ENCODE measurements at places on chromosomes 13 and 19.

GRCh38 chr19:47495478-47496372 lies 11.7 kb upstream of the KPTN start:
- no peak for DNase-seq

GRCh38 chr19:47357788-47358680 lies 8.9 kb downstream of the DHX34 start:
- no peak for DNase-seq

- DNase-seq, result no peak
Observed at GRCh38 chr19:4077007-4077374, 10.3 kb upstream of the ZBTB7A start.

- no peak for DNase-seq
Observed at GRCh38 chr19:33724021-33724720, 72.5 kb upstream of the KCTD15 start.

GRCh38 chr19:3333662-3334061 lies 32.7 kb upstream of the NFIC start:
- DNase-seq, result no peak

GRCh38 chr19:29596885-29597525 lies 9.1 kb upstream of the POP4 start:
- DNase-seq, result no peak

GRCh38 chr13:67231289-67232000 lies 1.3 kb upstream of the PCDH9 start:
- DNase-seq, result no peak

DNA sequence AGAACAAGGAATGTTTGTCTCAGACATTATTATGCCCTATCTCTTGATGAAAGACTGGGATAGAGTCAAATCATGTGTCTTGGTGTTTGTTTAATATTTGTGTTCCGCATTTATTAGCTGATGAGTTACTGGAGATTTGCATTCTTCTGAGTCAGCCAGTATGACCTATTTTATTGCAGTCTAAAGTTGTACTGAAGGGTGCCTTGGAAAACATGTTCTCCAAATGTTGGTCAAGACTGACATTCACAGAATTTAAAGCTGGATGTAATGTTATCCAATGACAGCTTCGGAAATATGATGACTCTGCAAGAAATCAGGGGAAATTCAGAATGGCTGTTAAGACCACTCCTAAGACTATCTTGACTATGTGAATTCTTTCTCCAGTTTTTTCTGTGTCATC lies 134.0 kb downstream of the KCNRG start:
- no peak for DNase-seq

DNA sequence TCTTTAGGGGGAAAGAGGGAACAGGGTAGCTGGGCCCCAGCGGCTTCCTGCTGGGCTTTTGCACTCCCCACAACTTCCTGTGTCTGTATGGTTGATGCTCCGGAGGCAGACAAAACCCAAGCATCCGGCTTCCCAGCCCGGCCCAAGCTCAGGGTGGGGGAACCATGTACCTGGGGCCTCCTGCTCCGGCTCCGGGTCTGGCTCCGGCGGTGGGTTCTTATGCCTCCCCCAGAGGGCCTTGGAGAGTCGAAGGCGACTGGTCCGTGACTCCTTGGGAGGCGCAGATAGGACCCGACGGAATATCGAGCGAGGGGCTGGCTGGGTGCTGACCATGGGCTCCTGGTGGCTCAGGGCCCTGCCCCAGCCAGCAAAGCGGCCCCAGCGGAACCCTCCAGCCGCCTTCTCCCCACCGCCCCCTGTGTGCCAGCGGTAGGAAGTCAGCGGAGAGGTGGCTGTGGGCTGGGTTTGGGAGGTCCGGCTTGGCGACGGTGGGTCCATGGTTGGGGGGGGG lies 428 bp downstream of the RASAL3 start:
- peak; percentile 83 for DNase-seq

- DNase-seq, result no peak
Observed at GRCh38 chr13:25869941-25870340, 181.9 kb downstream of the SHISA2 start.

DNA sequence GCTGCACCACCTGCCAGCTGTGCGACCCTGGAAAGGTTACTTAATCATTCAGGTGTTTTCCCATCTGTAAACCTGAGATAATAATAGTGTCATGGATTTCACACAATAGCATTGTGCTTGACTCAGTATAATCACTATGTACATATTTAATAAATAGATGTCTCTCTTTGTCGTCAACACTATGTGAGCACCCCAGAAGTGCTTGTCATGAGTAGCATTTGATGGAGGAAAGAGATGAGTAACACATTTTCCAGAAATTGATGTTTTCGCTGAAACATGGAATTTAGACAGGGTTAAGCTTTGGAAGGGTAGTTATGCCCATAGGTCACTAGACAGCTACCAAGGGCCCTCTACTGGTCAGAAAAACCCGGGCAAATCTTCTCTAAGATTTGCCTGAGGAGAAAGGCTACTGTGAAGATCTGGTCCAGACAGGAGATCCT lies 9.5 kb upstream of the MBNL2 start:
- no peak for DNase-seq

- no peak for DNase-seq
Observed at GRCh38 chr13:94478913-94479312, 569 bp downstream of the DCT start.

GRCh38 chr13:94984958-94985357 lies 272.6 kb upstream of the SOX21 start:
- no peak for DNase-seq

DNA sequence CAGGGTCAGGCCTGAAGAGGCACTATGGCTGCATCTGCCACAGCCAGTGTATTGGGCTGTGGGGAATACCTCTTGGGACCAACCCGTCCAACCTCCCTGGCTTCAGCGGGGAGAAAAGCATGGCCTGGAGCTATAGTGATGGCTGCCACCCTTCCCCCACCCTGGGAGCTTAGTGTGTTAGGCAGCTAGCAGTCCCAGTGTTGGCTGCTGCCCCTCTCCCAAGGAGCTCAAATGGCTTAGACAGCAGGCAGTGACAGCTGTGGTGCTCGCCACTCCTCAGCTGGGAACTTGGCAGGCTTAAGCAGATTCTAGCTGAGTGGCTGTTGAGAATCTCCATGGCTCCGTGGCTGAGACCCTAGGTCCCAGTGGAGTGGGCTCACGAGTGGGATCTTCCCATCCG lies 19.7 kb downstream of the ACOD1 start:
- no peak for DNase-seq

- DNase-seq, result peak; percentile 71
Observed at GRCh38 chr13:24274452-24275021, 34.8 kb upstream of the C1QTNF9 start.

DNA sequence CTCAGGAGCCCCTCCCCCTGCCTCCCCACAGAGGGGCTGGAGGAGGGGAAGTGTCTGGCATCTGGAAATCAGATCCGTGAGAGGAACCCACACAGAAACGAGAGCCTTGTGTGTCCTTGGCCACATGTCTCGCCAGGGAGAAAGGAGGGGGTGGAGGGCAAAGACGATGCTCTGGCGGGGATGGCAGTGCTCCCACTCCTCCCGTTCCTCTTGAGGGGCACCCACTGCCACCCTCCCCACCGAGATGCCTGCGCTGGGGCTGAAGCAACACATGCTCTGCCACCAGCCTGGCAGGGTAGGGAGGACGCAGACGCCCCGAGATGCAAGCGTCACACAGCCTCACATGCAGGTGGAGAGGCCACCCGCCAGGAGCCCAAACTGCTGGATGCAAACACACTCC lies 2.8 kb downstream of the ADGRL1 start:
- no peak for DNase-seq

DNA sequence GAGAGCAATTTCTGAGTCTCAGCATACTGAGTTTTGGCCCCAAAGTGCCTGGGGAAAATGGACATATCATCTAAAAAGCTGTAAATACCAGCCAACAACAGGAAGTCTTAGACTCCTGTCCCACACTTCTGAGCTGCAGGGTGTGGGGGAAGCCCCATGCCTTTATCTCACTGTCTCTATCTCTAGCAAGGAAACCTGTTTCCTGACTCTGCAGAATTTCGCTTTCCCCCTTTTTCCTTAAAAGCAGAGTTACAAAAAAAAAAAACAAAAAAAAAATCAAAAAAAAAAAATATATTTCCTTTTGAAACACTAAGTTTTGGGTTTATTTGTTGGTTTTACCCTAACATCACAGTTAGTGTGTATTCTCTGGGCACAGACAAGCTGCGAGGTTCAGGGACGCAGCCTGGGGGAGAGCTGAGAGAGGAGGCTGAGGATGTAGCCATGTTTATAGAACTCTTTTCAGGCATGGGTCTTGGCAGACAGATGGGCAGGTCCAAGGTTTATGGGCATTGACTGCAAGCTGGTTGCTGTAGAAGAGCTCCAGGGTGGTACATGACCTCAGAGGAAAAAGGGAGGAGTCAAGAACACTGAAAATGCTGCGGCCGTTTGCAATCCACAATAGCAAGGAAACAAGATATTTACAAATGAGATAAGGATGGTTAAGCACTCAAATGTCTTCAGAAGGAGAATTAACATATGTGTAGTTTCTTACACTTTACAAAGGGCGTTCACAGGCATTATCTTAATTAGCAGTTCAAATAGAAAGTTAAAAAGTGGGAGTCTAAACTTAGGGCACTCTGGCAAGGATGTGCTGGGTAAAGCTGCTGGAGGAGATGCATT lies 4.9 kb downstream of the MBNL2 start:
- peak; percentile 47 for DNase-seq

GRCh38 chr19:49875857-49876421 lies 1.2 kb downstream of the AKT1S1 start:
- DNase-seq, result no peak
